ENCODE measurements at places on chromosomes 5 and 9.

- no peak for DNase-seq
Measured at GRCh38 chr5:173242079-173242478, 7.1 kb upstream of the NKX2-5 start.

DNA sequence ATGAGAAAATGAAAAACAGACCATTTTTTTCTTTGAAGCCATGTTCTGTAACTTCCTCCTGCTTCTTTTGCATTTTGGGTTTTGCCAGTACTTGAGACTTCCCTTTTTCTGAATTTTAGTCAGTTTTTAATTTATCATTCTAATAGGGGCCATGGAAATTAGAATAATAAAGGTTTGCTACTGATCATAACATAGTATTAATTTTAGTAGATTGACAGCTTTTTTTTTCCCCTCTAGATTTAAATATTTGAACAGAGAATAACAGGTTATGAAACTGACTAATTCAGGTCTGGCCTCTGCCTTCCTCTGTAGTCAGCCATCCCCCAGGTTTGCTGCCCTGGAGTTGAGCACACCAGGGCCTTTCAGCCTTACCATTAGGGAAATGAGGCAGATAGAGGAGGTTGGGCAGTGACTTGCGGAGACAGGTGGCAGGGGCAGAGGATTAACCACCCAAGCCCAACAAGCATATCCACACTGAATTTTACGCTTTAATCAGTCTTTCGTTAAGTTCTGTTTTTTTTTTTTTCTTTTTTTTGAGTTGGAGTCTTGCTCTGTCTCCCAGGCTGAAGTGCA is 80.1 kb upstream of the TNFAIP8 start:
- DNase-seq = no peak

GRCh38 chr5:132011622-132012343 is at the start of gene ACSL6:
TSS of gene ACSL6 (minus strand) at chr5:132011658. CDS start at chr5:132011553, 105 bp downstream.
- DNase-seq = peak; percentile 86

GRCh38 chr9:115880221-115880885 is 273.2 kb upstream of the PAPPA start:
- DNase-seq = no peak

DNA sequence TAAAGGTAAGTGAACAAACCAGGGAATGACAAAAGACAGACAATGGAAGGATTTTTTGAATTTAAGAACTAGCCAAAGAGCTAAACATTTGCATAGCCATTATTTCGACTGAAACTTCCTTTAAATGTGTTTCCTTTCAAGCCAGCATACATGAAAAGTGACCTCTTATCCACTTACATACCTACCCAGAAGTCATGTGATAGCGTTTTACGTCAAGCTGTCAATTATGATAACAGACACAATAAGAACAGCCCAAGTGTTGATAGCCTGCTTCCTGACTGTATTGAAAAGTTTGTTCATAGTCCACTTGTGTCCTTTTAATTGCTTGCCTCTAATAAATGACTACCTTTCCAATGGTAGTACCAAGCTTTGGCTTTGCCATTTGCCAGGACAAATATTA is 206.0 kb downstream of the NFIB start:
- DNase-seq = no peak

Measured in D341Med (cell line).